NCI-H1105 treated with DMSO at 0.1 percent for 48 hours (cell line): ENCODE measurements at places on chromosomes 5 and 9.

GRCh38 chr5:89849830-89850512, 559.6 kb downstream of the CETN3 start:
- no peak for DNase-seq

DNA sequence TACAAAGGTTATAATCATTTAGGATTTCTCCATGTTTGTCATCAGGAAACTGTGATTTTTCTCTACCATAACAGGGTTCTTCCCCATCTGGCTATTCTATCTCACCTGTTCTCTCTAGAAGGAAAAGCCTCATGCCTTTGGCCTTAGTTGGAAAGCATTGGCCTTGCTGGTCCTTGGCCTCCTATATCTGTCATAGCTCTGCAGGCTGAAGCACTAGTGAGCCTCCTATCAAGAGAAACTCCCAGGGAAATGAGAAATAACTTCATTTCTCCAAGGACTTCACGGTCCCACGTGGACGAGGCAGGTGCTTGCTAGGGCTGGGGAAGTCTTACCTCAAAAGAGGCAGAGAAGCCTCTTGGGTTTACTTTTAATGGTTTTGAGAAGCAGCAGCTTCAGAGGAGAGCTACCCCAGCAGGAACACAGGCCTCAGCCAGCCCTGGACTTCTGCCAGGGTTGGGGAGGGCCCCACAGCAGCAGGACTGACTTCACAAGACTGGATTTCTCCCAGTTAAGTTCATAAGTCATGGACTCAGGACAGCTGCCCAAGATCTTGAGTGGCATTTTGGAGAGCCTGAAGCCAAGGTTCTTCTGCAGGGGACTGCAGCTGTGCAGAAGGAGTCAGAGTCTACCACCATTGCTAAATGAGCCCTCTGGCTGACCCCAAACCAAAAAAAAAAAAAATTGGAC, 15.8 kb upstream of the PSAT1 start:
- peak; percentile 2 for DNase-seq

DNA sequence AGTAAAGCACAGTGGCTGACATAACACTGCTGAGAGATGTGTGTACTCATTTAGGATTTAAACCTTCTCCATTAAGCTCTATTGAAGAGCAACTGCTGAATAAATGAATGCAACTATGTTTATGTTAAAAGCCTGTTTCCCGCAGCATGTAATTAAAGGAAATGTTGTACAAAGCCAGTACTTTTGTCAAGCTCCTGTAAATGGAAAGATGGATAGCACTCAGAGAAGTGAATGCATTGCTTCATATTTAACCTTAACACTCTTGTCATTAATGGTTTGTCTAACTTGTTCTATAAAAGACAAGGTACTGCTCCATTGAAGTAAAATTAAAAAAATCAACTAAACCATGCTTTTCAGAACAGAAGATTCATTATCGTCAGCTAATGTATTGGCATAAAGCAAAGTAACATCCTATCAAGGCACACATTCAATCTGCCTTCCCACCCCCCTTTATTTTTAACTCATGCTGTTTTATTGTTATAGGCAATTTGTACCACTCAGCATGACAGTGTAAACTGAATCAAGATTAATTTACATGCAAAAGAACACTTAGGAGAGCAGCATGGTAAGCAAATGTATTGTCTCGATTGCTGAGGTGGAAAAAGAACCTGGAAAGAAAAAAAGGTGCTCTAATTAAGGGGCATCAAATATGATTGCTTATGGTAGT, 240.9 kb upstream of the TBCA start:
- peak; percentile 98 for DNase-seq

DNA sequence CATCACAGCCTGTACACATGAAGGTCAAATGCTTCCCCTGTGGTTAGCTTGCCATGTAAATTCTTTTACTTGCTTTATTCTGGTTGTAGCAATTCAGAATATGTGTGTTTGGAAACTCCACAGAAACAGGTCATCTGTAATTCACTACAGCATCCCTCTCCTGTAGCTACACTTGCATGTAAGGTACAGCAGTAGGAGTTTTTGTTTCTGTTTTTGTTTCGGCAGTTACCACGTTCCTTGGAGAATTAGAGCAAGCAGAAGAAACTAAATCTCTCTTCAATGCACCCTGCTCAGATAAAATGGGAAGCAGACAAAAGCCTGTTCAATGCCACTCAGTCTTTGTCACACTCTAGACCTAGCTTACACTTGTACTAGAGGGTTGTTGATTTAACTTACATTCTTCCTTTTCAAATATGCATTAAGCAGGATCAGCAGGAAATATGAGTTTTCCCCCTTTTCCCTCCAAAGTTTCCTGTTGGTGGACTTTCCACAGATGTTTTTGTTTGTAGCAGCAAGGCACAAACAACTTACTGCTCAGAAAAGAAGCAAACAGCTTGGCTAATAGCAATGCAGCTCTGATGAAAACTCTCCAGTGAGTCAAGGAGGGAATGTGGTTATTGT, 80.9 kb downstream of the YIPF5 start:
- no peak for DNase-seq

- no peak for DNase-seq
Observed at GRCh38 chr9:130857864-130858738, 23.0 kb downstream of the ABL1 start.

DNA sequence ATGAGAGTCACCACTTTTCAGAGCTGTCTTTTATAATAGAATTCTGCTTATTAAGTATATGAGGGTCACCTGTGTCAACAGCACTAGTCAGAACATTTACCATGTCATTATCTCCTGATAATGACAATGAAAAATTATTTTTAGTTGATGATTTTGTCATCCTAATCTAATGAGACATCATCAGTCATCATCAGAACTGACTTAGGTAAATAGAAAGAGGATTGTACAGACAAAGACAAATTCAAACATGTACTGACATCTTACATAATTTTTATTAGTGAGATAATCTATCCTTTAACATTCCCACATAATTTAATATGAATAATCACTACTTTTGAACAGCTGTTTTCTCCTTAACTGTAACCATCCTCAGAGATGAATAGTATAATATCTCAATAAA, 22.6 kb downstream of the CDH9 start:
- DNase-seq, result peak; percentile 97

- DNase-seq, result no peak
Observed at GRCh38 chr9:125407432-125407973, 145.9 kb downstream of the GAPVD1 start.

GRCh38 chr5:55320571-55320970, 12.8 kb downstream of the MTREX start:
- no peak for DNase-seq

DNA sequence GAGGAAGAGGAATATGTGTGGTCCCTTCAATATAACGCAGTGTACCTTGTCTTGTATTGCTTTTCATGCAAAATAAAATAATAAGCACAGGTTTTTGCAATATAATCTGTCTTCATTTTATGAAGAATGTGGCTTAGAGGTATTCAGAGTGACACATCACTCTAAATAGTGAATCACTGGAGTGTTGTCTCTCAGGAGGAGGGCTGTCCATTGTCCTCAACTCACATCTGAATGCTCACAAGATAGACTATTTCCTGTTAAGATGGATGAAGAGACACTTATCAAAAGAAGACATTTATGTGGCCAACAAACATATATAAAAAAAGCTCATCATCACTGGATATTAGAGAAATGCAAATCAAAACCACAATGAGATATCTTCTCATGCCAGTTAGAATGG, 1147.5 kb upstream of the C9orf72 start:
- DNase-seq, result no peak

DNA sequence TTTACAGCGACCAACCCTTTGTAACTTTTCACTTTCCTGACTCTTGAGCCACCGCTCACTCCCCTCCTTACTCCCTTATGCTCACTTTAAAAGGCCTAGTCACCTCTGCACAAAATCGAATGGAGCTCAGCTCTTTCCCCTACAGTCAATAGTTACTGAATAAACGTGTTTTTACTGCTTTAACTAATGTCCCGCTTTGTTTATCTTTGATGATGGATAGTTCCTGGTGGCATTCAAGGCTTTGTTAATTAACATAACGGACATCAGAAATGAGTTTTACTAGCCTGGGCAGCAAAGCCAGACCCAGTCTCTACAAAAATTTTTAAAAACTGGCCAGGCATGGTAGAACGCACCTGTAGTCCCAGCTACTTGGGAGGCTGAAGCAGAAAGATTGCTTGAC, 5.0 kb downstream of the SERINC5 start:
- no peak for DNase-seq

- DNase-seq, result no peak
Observed at GRCh38 chr5:88552426-88552825, 283.8 kb upstream of the TMEM161B start.

DNA sequence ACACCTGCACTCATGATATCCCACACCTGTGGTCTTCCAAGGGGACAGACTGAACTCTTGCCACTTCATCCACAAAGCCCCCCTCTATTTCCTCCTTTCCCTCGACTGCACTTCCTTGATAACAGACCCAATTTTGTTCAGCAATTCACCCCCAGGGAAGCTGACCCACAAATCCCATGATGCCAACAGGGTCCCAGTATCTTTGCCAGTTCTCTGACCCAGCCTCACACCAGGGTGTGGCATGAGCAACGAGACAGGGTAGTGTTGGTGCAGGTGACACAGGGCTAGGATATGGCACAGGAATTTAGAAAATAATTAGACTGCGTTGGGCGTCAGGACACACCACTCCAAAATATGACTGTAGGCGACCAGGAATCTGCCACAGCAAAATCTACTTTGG, 30.2 kb upstream of the KCNIP1 start:
- no peak for DNase-seq

DNA sequence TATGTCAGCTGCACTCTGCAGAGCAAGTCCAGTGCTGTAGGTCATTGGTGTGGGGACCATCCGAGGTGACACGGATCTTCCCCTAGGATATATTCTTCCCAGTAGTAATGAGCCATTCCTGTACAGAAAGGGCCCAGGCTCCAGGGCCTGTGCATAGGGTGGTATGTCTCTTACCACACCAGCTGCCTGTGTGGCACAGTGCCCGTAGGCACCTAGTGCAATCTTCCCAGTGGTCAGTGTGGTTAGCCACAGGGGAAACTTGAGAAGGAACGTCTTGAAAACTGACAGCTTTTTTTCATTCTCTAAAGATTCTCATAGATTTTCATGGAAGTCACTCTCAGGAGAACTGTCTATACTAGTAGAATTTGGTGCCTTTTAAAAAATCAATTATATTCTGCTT, 39.8 kb downstream of the CYSTM1 start:
- no peak for DNase-seq

DNA sequence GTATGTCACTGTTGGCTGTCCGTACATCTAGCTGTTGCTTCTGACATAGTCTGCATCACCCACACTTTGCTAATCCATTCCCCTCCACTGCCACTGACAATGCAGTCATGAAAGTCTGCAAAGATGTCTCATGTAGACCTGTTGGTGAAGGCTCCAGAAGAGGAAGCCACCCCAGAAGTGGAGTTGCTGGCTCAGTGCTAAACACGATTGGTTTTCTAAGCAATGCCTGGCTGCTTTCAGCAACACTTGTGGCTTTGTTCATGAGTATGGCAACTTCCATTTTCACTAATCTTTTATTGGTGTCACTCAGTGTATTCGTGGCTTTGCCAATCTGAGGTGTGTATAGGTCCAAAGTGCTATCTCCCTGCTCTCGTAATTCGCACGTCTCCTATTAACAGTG, 288.1 kb downstream of the GADD45G start:
- DNase-seq, result no peak

DNA sequence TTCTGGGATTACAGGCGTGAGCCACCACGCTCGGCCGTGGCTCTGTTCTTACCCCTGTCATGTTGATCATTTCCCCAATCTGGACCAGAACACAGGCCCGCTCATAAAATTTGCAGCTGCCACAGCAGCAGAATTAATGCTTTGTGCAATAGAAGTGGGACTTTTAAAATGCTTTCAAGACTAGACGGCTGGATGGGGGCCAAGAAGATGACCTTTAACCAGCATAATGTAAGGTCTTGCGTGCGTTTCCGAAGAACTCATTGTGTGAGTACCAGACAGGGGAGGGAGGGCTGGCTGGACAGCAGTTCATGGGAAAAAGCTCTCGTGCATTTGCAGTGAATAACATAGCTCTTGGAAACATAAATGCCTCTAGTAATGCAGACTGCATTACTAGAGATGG, 3.5 kb upstream of the WDR38 start:
- no peak for DNase-seq

DNA sequence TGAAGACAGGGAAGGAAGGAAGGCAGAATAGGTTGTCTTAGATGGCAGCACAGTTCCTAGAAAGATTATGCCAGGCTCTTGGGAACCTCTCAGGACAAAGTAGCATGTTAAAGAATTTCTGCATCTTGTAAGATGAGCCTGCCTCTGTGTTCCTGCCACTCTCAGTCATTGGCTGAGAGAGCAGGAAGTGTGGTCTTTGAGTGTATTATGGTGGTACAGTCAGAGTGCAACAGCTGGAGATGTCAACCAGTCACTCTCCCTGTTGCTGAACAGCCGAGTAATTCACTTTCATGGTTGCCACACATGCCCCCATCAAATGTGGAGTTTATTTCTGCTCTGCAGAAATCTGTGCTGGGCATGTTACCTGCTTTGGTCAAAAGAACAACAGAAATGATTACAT, 659.6 kb upstream of the RIOK2 start:
- no peak for DNase-seq

DNA sequence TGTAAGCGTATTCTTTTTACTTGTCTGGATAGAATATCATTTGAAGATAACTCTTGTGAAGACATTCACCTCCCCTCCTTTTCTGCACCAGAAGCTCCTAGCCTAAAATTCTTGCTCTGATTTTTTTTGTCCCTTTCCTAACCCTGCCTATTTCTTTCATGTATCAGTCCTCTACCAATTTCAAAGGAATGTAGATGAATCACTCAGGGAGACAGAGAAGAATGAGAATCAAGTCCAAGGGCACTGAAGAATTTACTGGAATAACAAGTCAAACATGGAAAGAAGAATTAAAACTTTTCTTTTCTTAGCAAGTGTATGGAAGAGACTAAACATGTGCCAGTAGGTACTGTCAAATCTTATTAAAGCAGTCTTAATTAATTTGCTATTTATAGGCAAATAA, 618.7 kb downstream of the DNAH5 start:
- no peak for DNase-seq

DNA sequence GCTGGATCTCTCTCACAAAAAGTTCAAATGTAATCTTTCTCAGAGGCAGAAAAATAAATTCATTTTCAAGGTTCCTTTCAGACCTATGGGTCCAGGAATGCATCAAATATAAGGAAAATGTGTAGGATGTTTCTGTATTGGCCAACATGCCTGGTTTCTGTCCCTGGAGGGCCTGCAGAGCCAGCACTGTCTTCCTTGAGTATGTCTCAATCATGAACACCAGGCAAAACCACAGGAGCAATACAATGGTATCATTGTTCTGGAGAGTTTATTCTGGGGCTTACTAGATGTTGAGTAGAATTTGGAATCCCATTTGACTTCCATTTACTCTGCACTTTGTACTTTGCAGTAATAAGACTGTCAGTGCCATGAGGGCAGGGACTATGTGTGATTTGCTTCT, 23.5 kb downstream of the INSYN2B start:
- no peak for DNase-seq
